ENCODE measurements at places on chromosomes 2 and 18.
A peak's percentile ranks its signal among the peaks of the same experiment; 100 is the strongest.

- DNase-seq: peak; percentile 86
Observed at GRCh38 chr2:223601932-223602666, at the start of gene SCG2. Gene SCG2, minus strand, starts transcription at chr2:223602361. Its CDS starts 3,079 bp downstream, at chr2:223599282.

DNA sequence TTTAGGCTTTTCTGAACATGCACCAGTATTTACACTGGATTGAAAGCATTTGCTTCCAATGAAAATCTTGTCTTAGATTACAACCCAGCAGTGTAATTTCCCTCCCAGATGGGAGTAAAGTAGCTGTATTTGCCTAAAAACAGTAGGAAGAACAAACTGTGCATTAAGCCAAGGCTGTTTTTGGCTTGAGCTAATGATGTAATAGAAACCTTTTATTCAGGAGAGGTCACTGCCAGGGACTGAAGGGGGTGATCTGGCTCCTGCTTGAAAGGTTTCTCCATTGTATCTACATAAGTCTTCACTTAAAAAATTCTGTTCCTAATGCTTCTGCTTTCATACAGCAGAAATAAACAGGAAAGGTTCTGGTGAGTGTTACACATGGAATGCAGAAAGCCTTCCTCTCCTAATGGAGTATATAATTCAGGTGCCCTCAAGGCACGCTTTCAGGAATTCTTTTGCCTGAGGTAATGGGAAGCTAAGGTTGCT, 74.4 kb downstream of the MEIS1 start:
- DNase-seq: no peak

GRCh38 chr2:62084801-62085200, 111.1 kb upstream of the B3GNT2 start:
- no peak for DNase-seq

GRCh38 chr2:61214171-61214570, 52.2 kb downstream of the C2orf74 start:
- DNase-seq: peak; percentile 14

All from Ammon's horn (tissue), 1 donor.